NCI-H187 treated with DMSO at 0.1 percent for 48 hours (cell line): ENCODE measurements at places on chromosomes 13 and 19.

- DNase-seq, result no peak
These were observed 23.8 kb downstream of the GJA3 start for GRCh38 chr13:20136781-20137703.

DNA sequence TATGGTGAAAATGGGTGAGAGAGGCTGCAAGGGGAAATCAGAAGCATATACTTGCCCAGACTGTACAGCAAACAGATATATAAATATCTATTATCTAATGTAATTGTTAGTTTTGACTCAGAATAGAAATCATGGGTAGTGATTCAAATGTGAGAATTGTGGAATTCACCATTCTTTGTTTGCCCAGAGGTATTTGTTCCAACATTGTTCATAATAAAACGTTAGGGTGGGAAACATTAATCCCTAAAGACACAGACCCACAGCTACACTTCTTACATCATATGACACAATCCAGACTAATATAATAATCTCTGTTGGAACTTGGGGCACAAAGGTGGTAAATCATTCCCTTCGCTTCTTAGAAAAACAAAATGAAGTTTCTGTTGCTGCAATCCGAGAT lies 646.5 kb upstream of the SLITRK6 start:
- no peak for DNase-seq

GRCh38 chr13:58960888-58961287 lies 1202.8 kb downstream of the DIAPH3 start:
- no peak for DNase-seq

DNA sequence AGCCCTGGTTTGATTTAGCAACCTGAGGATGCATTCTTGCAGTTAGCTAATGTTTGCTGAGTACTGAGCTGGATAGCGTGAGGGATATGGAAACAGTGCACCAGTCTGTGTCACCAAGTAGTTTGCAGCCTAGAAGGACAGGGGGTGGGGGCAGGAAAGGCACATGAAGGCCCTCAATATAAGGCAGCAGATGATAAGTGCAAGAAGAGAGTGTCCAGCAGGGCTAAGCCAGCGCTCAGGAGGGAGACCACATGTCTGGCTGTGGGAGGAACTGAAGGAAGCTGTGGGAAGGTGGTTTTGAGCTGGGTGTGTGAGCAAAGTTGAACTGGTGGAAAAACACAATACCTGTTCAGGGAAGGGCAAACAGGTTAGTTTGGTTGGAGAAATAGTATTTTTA lies 1.7 kb downstream of the CXCL17 start:
- DNase-seq, result no peak

DNA sequence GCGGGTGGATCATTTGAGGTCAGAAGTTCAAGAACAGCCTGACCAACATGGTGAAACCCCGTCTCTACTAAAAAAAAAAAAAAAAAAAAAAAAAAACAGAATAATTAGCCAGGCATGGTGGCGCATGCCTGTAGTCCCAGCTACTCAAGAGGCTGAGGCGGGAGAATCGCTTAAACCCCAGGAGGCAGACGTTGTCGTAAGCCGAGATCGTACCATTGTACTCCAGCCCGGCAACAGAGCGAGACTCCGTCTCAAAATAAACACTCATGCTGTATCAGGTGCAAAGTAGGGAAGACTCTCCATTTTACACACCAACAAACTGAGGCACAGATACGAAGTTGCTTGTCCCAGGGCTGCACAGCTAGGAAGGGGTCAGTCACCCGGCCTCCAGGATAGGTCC lies 15.6 kb downstream of the TLE6 start:
- DNase-seq, result no peak

- no peak for DNase-seq
These were observed 88.3 kb downstream of the TUBA3C start for GRCh38 chr13:19093369-19093768.

DNA sequence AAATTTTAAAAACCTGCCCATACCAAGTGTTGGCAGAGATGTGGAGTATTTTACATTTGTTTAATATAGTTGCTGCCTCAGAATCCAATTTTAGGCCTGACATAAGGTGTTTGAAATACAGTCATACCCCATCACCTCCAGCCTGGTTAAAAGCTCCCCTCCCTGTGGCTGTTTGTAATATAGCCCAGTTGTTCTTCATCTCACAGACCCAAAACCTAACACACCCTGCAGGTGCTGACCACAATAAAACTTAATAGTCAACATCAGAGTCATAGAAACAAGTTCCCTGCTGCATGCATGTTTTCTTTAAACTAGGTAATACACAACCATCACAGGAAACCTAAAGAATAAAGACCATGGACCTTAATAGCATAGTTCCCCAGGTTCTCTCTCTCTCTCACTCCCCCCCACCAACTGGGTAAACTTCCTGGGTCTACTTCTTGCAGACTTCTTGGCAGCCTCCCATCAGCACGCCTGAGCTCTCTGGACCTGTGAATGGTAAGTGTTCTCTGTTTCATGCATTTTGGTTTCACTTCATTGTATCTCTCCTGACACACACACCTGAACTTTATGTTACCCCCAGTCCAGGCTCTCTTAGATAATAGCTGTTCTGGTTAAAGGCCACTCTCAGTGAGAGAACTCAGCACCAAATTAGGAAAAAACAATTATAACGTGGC lies 1369.9 kb downstream of the EFNB2 start:
- no peak for DNase-seq

- DNase-seq, result no peak
These were observed 416.2 kb downstream of the DIAPH3 start for GRCh38 chr13:59747529-59747928.

- DNase-seq, result no peak
These were observed 59.5 kb downstream of the MYCBP2 start for GRCh38 chr13:77267362-77267761.

DNA sequence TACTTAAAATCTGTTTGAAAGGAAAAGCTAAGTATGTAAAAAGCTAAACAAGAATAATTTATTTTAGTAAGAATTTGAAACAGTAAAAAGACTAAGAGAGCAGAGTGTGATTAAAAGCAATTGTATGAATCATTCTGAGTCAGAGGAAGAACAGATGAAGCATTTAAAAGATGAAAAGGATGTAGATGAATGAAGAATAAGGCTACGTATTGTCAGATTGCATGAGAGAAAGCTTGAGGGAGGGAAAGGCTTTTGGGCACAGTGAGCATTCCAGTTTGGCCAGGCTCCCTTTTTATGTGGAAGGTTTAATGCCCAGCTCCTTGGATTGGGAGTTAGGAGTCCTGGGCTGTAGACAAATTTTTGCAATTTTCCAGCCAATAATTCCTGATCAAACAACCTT lies 117.7 kb downstream of the FREM2 start:
- DNase-seq, result no peak

DNA sequence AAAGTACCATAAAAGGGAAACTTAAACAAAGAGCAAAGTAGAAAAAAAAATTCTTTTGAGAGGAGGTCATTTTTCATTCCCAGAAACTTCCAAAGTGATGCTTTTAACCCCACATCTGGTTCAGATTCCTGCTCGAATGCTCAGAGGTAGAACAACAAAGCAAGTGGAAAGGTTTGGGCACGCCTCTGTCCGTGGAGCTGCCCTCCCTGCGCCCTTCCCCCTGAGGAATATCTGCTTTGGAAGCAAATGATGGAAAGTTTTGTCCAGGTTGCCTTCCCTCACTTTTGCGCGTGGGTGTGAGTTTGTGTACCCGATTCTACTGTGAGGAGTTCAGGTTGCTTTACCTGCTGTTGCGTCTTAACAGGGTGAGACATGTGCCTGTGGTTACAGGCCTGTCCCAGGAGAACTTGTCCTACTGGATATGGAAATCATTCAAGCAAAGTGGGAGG lies 110.2 kb downstream of the KLF5 start:
- DNase-seq, result no peak

DNA sequence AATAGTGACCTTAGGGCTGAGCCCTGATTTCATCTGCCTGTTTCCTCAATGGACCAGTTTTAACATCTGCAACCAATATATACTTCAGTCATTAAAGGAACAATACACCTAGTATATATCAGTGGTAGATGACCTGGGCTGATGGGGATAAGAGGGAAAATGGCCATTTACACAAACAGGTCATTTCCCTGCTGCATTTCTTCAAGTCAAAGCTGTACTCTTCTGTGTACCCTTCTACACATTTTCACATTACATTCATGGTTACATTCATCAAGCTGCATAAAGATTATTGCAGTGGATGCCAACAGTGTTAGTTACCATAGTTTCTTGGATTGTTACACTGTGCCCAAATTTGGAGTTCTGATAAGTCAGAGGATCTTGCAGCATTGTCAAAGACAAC lies 81.2 kb upstream of the RAP2A start:
- DNase-seq, result no peak

- DNase-seq, result no peak
These were observed 332.4 kb downstream of the FOXO1 start for GRCh38 chr13:40334031-40334430.

- no peak for DNase-seq
These were observed 530.0 kb downstream of the PCDH9 start for GRCh38 chr13:66700117-66700601.

DNA sequence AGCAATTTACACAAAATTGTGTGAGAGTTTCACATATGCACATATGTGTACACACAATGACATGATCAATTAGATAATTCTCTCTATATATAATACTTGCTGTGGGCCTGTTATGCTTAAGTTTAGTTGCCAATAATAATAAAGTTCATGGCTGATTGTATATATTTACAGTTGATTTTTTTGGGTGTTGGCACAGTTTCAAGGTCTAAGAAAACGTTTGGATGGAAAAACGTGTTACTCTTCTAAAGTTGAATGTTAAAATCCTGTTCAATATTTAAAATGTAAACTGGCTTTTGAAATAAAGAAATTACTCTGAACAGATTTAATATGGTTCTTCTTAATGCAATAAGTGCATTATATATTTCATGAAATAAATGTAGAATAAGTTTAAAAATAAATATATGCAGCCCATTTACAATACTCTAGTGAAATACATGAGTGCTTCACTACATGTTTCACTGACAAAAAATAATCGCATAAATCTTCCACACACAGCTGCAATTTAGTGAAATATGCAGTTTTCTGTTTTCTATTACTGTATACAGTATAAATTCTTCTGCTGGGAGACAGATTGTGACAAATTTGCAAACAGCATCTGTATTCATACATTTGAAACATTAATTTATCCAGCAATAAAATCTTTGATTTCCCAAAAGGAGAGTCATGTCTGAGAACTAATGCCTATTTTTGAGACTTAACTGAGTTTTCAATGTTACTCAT lies 586.9 kb upstream of the KLHL1 start:
- DNase-seq, result no peak

- DNase-seq, result no peak
These were observed 7.2 kb downstream of the SLITRK5 start for GRCh38 chr13:87678372-87678752.

- no peak for DNase-seq
These were observed 9.4 kb upstream of the LRRC63 start for GRCh38 chr13:46202188-46202795.

GRCh38 chr13:20118268-20119140 lies 42.3 kb downstream of the GJA3 start:
- no peak for DNase-seq

- DNase-seq, result no peak
These were observed 9.7 kb upstream of the DPRX start for GRCh38 chr19:53621885-53622740.

DNA sequence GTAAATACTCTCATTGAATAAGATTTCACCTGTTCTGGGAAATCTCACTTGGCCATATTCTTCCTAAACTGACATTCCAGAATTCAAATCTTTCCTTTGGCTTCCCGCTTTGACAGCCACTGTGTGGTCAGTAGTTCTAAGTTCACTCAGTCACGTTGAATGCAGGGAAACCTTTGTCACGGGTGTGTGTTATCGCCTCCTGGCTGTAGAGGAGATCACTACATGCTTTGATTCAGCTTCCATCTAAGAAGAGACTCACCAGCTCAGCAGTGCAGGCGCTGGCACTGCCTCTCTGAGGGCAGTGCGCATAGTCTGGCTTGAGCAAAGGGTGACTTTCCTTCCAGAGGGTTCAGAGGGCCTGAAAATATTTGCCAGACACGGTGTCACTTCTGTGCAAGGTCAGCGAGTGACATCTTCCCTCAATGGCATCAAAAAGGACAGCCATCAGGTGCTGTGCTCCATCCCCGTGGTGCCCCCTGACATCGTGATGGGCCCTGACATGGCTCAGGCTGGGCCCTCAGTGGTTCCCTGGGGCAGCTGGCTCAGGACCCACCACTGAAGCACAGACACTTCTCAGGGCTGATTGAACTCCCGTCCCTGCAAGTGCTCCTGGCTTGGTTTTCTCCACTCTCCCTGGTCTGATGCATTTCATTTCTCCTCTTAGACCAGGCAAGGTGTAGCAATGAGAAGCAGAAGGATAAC lies 635.4 kb upstream of the ARGLU1 start:
- no peak for DNase-seq

GRCh38 chr19:35170359-35171061 lies 16.0 kb downstream of the FXYD5 start:
- DNase-seq, result no peak

- no peak for DNase-seq
These were observed 69.5 kb downstream of the SPACA7 start for GRCh38 chr13:112445411-112446271.

DNA sequence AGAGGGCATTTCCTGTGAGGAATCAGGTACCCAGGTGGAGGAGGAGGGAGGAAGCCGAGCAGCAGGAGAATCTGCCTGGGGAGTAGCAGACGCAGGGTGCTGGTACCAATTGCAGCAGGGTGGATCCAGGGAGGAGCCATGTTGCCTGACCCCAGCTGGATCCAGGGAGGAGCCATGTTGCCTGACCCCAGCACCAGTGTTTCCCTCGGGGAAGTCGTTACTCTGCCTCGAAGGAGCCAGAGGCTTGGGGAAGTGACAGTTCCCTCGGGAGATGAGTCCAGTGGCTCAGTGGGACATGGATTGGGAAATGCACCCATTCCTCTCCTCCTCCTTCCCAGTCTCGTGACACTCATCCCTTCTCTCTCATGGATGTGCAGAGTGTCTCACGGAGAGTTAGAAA lies 31.5 kb downstream of the LAIR2 start:
- no peak for DNase-seq

DNA sequence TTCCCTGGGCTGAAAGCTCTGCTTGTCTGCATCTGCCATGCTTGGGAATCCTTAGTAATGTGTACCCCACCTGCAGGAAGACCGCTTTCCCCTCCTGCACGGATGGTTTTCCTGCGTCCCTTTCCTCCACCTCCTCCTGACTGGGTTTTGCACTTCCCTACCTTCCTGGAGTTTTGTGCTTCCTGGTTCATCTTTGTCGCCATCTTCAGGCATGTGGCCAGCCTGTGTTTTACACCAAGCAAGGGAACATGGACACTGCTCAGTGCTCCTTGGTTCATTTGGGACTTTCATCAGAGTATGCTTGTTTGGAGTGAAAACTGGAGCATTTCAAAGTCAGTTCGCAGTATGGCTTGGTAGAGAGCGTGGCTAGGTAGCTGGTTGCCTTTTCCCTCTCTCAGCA lies 30.7 kb downstream of the ERICH6B start:
- no peak for DNase-seq

GRCh38 chr19:16594681-16595091 lies 22.5 kb upstream of the SLC35E1 start:
- DNase-seq, result no peak

DNA sequence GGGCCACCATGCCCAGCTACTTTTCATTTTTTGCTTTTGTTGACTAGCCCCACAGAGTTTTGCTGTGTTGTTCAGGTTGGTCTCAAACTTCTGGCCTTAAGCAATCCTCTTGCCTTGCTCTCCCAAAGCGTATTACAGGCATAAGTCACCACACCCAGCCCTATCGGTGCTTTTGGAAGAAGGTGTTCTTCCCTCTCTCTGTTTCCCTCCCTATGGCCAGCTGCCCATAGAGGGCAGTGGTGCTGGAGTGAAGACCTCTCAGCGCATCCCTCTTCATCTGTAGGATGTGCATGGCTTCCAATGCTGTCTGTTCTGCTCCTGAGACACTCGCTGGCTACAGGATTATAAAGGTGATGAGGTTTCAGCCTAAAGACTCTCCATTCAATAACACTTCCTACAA lies 1.3 kb upstream of the CD22 start:
- DNase-seq, result no peak
